Right forelimb (tissue), 1 donor: ENCODE measurements at places on chromosomes 5 and 9.

DNA sequence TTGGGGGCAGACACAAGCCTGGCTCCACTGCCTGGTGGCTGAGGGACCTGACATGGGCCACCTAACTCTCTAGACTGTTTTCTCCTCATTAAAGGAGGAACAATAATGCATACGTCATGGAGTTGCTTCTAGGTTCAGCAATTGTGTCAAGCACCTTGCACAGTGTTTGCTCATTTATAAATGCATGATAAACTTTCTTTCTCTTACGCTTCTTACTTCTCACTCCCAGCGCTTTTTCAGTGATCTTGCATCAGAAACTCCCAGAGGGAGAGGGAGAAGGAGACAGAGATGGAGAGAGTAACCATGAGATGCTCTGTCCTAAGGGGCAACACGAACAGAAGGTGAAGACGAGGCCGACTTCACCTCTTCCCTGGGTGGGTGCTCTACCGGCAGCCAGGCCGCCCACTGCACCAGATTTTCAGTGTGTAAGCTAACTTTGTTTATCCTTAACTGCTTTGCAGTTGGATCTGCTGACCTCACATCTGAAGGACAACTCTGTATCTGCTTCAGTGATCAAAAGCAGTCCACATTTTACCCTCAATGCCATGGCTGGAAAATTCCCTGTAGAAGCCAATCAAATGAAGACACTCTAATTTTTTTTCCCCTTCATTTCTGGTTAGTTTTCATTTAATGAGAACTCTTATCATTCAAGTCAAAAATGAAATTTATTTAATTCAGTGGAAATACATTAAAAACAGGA is 35.3 kb downstream of the MED27 start:
- DNase-seq: no peak

DNA sequence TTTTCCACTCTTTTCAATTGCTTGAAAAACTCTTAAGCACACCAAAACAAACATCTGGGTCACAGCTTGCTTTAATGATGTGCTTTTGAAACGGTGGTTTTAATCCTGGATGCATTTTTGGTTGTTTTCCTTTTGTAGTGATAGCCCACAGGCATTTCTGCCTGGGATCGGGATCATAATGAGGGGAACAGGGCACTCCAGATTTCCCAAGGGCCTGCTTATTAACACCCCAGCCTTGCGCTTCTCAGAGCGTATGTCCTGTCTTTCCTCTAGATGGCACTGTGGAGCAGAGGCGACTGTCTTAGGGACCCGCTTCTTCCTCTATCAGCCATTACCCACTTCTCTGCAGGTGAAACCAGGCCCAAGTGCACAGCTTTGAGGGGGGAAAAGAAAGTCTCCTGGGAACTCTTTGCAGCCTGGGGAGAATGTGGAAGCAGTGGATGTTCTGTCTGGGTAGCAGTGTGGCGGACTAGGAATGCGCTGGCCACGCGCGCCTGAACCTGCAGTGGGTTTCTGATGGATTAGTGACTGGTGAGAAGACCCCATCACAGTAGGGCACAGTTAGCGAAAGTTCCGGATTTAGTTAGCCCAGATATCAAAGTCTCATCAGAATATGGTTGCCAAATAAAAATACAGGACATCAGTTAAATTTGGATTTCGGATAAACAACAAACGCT is 190.1 kb downstream of the GNA14 start:
- peak; percentile 69 for DNase-seq

DNA sequence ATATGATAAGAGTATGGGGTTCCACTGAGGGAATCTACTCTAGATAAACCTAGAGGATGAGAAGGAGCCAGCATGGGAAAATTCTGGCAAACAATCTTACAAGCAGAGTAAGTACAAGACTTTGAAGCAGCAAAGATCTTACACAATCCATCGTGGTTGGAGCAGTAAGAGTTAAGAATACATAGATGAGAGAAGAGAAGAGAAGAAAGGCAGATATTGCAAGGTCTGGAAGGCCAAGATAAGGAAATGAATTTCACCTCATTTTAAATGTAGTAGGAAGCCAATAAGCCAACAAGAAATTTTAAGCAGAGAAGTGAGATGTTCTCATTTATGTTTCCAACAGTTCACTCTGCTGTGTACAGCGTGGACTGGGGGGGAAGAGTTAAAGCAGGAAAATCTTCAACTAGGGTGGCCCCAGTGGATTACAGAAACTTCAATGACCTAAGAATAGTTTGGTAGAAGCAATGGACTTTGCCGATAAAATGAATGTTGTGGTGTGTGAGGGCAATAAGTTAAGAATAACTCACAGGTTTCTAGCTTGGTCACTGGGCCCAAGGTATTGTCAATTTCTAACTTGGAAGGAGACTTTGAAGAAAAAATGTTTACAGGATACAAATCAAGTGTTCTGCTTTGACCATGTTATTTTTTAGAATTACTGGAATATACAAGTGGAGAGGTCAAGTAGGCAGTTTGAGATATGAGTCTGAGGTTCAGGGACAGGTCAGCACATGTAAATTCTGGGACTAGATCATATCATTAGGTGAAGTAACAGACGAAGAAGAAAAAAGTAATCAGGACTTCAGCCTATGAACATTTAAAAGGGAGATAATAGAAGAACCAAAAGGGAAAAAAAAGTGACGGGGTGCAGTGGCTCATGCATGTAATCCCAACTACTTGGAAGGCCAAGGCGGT is 12.1 kb upstream of the ISOC1 start:
- DNase-seq: no peak

- DNase-seq: no peak
Measured at GRCh38 chr9:124495126-124496074, 11.8 kb downstream of the NR5A1 start.

GRCh38 chr5:81068063-81068462 is 107.9 kb downstream of the RASGRF2 start:
- no peak for DNase-seq

DNA sequence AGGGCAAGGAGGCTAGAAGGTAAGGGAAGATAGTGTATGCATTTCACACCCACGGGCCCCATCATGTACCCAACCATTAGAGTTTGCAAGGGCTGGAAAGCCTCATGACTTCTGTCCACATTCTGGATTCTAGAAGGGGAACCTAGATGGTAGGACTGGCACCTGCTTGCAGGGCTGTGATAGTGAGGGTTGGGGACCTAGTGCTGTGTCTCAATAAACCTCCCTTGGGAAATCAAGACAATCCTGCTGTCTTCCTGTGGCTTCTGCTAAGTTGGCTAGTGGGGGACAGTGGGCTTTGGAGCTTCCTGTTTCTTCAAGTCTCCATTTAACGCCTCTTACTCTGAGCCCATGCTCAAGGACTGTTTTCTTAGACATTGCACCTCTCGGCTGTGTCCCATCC is 43.6 kb upstream of the SYNPO start:
- no peak for DNase-seq

DNA sequence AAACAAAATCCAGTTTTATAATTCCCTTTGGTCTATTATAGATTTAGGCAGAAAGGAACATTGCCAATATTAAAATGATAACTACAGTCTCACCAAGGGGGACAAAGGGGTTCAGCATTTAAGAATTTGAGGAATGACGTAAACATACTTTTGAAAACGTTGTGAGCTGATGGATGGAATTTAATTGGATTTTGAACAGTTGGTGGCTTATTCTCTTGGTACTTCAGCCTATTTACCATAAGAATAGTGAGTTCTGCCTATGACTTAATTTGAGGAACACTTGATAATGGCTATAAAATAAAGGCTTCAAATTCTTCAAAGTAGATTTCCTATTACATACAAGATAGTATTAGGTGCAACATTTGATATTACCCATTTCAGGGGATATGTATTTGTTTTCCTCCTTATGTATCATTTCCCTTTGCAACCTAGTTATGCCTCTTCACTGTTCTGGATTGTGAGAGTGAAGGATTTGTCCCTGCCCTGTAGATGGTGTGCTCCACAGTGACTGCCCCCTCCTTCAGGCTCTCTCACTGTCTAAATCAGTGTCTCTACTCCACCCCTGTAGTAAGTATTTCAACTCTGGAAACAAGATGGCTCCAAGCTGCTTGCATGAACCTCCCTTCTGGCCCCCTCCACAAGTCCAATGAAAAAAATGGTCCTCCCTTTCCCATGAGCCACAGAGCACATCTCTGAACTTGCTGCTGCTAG is 225.6 kb downstream of the ARHGEF28 start:
- DNase-seq: no peak

- no peak for DNase-seq
Measured at GRCh38 chr5:14327624-14328023, 184.5 kb downstream of the TRIO start.

- DNase-seq: no peak
Measured at GRCh38 chr5:142866563-142867275, 96.5 kb downstream of the ARHGAP26 start.

- DNase-seq: no peak
Measured at GRCh38 chr5:85484982-85485574, 1100.4 kb upstream of the EDIL3 start.

DNA sequence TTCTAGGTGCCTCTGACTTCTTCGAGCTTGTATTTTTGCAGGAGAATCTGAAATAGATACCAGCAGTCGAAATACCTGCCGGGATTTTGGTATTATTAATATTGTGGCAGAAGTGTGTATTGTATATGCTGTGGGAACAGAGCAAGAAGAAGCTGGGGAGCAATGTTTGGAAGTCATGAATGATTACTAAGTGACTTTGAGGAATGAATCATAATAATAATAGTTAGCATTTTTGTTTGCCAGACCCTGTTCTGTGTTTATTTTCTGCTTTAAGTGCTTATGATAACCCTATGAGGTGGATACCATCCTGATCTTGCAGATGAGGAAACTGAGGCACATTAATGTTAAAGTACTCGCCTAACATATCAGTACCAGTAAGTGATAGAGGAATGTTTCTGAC is 32.4 kb downstream of the RAB24 start:
- DNase-seq: no peak

DNA sequence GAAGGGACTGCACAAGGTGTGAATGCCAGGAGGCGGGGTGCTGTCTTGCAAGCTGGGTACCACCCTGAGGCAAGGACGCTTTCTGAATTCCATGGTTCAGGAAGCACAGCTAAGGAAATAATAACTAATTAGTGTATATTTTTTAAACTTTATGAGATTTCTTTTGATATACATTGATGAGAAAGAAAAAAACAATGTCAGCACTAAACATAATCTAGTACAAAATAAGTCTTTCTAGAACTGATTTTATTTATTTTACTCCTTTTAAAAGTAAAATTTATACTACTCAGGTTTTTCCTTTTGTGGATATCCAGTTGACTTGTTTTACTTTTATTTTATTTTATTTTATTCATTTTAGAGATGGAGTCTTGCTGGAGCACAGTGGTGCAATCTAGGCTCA is 3.6 kb downstream of the DNAJC21 start:
- no peak for DNase-seq

DNA sequence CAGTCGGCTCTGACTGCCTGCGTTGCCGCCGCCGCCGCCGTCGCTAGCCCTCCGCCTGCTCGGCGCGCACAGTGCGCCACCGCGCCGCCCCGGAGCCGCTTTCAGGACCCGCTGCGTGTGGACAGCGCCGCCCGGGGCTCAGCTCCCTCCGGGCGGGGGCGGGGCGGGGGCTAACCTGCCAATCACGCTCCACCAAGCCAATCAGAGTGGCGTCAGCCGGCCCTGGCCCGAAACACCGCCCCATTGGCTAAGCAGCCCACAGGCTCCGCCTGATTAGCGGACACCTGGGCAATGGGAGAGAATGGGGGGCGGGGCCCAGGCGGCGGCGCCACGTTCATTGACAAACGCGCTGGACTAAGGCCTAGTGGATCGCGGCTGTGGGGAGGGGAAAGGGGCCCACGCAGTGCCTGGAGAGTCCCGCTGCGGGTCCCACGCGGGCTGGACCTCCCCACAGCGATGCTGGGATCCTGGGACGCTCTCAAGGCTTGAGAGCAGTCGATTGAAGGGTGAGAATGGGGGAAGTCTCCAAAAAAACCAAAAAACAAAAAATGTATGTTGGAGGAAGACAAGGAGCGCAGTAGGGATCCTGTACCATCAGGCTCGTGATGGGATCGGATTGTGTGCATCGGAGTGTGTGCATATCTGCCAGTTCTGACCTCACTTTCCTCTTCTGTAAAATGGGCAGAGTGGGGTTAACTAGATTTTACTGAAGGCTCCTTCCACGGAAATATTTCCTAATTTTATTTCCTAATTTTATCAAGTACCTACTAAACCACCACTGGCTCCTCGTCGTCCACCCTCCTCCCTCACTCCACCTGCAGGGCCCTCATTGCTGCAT is 6.3 kb downstream of the PAX5 start:
- DNase-seq: peak; percentile 91

DNA sequence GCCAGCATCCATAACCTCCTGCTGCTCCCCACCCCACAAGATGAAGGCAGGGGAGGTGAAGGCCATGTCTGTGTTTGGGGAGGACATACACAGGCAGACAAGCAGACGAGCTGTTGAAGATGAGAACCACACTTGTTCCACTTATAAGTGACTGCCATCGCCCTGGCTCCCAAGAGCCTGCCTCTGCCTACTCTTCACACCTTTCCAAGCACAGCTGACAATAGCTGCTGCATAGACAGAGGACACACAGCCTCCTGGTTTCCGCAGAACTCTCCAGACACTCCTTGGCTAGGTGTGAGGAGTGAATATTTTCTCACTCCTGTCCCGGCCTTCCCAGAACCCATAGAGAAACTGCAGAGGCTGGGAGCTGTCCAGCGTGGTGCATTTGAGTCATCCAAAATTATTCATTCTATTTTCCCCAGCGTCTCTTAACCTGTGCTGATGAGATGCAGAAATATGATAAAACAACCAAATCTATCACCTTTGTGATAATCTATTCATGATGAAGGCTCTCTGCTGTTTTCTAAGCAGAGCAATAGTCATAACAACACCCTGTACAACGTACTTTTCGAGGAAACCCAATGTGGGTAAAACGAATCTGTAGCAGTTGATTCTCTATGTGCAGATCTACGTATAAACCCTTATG is 24.7 kb downstream of the KLF9 start:
- peak; percentile 56 for DNase-seq

DNA sequence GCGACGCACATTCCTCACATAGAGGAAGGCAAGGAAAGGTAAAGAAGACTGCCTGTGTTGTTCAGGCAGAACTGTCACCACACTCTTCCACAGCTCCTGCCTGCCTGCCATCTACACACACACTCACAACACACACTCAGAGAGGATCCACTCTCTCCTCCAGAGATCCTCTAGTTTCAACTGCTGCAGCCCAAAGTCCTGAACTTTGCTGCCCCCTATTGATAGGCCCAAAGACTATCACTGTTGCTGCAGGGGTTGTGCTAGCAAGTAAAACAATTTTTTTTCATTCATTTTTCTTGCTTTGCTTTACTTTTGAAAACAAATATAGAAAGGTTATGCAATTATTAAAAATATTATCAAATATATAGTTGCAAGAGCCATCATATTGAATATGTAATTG is 5.9 kb upstream of the CFAP90 start:
- no peak for DNase-seq

- DNase-seq: no peak
Measured at GRCh38 chr5:174008922-174009321, 20.0 kb downstream of the C5orf47 start.

DNA sequence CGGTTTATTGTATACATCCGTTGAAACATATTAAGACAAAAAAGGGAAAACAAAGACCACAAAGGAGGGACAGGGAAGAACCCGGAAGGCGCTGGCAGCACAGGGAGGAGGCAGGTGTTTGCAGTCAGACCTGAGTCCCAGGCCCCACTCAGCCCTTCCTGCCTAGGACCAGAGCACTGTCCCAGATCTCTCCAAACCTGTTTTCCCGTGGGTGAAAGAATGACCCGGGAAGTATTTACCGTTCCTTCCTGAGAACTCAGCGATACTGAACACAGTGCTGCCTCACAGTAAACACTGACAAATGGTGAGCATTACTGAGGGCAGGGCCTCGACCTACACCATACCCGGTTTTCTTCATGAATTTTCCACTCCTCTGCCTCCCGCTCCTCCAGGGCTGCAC is 1.2 kb downstream of the ABO start:
- DNase-seq: no peak
